ENCODE measurements at places on chromosomes 1 and 21.
A peak's percentile ranks its signal among the peaks of the same experiment; 100 is the strongest.

- no peak for DNase-seq
These were observed 547.4 kb downstream of the LTN1 start for GRCh38 chr21:28445141-28445830.

DNA sequence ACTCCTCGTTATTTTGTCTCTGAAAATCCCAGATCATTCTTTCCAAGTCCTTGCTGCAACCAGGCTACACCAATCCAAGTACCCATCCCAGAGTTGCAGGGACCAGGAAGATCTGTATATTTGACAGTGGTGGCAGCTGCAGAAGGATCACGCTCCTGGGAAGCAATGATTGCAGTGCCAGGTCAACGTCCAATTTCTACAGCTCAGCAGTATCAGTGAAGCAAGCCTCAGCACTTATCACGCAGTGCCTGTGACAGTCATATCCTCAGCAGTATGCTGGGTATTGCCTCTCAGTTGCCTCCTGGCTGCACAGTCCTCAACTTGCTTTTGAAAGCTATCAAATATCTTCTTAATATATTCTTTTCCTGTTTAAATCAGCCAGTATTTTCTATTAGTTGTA is 66.7 kb downstream of the BARHL2 start:
- no peak for DNase-seq

DNA sequence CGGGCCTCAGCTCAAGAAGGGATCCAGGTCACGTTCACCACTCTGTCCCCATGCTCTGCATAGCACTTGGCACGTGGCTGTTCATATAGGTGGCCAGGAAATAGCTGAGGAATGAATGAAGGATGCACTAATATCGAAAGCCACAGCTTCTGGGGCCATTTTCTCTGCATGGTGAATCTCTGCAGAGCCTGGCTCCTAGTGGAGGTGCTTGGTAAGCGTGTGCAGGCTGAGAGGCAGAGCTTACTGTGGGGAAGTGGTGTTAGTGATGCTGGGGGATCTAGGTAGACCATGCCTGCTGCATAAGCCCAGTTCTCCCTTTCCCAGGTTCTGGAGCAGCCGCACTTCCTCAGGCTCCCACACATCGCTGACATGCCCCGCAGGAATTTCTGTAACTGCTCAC is 8.3 kb downstream of the CSRP1 start:
- DNase-seq: no peak

DNA sequence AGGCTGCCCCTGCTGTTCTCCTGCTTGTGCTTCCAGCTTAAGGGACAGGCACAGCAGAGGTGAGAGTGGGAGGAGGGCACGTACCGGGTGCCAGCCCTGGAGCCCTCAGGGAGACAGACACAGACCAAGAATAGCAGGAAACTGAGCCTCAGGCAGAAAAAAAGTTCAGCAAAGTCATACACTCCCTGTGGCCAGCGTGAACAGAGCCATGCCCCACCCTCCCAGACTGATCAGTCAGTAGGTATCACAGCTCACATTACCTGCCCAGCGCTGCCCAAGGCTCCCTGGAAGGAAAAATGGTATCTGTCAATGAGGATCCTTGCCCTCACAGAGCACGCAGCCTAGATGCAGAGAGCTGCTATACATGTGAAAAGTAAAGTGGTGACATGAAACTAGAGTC is 1.3 kb downstream of the UBL4B start:
- no peak for DNase-seq

GRCh38 chr1:193661385-193661784 is 475.0 kb upstream of the B3GALT2 start:
- no peak for DNase-seq

DNA sequence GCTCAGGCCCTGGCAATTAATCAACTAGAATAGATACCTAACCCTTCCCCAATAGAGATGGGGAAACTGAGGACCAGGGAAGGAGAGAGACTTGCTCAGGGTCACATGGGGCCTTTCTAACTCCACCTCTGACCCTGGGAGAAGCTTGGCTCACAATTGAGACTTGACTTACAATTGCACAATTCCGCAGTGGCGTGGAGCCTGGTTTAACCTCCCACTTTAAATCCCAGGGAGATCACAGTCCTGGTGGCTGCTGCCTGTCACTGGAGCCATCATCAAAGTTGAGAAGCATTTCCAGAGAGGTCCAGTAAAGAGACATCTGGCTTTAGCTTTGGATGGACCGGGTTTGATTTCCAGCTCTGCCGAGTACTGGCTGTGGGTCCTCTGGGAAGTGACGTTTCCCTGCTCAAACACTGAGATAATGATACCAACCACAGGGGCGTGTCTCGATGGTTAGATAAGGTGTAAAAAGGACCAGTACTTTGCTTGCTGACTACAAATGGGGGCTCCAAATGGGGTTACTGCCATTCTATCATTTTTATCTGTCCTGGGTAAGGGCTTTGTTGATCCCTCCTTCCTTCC is 39.3 kb downstream of the TRIM62 start:
- no peak for DNase-seq

- no peak for DNase-seq
These were observed 51.0 kb downstream of the RUNX3 start for GRCh38 chr1:24878775-24879742.

DNA sequence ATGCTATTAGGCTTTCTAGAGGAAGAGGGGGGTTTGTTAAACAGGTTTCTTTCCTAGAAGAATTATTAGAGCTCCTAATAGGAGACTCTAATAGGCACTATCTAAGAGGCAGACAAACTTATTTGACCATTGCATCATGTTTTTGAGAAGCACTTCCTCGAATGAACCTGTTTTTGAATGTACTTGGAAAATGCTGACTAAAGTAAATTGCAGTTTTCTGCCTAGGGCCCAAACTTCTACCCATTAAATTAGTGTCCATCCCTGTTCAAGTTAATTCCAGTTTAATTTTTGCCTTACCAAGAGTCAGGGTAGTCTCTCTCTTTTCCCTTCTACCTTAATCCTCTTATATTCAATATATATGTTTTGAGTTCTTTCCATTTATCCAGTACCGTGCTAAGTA is 1029.6 kb downstream of the TTLL7 start:
- no peak for DNase-seq

DNA sequence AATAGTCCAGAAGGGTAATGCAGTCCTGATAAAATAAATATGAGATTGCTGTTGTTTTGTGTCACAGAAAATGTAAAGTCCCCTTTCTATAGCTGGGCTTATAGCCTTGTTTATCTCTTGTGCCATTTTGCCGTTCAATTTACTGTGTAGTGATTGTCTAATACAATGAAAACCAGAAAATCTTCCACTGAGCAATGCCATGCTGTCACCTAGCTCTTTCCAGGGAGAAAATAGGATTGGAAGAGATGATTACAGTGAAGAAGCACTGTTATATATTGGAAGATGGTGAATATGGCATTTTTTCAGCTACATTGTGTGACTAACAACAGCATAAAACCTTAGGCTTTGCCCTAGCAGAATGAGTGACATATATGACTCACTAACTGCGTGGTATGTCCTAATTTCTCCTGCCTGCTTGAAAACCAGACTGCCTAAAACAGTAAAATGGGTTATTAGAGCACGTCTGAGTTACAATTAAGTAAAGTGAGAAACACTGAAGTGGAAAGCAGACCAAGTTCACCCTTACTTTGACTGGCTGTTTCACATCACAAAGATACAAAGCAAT is 332.4 kb upstream of the ZP4 start:
- no peak for DNase-seq

DNA sequence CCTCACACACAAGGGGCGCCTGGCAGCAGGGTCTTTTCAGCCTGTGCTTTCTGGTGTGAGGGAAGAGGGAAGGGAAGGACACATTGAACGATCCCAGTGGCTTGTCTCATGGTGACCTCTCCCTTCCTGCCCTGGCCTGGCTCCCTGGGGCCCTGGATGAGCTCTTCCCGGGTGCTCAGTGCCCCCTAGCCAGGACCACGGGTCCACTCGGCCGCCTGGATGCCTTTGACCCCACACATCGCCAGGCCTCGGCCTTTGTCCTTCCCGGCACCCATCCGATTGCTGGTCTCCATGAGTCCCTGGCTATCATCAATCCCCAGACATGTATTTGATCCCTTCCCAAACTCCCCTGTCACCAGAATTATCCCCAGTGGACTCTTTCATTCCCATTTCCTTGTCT is 6.0 kb upstream of the TFF3 start:
- no peak for DNase-seq

- no peak for DNase-seq
These were observed 84.7 kb downstream of the NOTCH2 start for GRCh38 chr1:119984771-119985170.

- no peak for DNase-seq
These were observed 3.0 kb downstream of the LDLRAD2 start for GRCh38 chr1:21814981-21815582.

DNA sequence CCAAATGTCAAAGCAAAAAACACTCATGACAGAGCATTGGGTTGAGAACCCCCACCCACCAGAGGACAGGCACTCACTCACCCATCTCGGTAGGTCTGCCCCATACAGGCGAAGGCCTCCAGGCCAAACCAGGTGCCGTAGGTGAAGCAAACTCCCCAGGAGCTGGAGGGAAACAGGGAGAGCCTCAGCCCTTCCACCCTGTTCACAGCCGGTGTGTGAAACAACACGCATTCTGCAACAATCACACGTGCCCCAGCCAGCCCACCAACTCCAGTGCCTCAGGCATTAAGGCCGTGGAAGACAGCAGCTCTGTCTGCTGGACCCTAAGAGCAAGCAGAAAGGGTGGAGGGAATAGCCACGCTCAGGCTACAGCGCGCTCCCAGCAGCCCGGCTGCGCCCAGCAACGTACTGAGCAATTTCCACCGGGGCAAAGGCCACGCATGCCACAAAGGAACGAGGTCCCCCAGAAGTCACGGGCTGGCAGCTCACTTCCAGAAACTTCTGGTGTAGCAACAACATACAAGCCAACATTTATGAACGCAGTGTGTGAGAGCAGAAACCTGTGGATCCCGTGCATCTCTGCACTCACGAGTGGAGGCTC is 11.4 kb upstream of the SPATC1L start:
- DNase-seq: no peak

- DNase-seq: no peak
These were observed 54.7 kb downstream of the MRPS6 start for GRCh38 chr21:34128124-34128523.

GRCh38 chr1:200042552-200043335 is 15.2 kb downstream of the NR5A2 start:
- no peak for DNase-seq

- DNase-seq: no peak
These were observed 5.5 kb downstream of the RER1 start for GRCh38 chr1:2397007-2397679.

DNA sequence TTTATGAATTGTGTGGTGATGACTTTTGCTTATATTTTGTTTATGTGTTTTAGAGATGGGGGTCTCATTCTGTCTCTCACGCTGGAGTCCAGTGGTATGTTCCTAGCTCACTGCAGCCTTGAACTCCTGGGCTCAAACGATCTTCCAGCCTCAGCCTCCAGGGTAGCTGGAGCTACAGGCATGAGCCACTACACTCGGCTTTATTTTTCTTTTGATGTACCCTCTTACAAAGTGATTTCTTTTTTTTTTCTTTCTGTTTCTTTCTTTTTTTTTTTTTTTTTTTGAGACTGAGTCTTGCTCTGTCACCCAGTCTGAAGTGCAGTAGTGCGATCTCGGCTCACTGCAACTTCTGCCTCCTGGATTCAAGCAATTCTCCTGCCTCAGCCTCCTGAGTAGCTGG is 46.8 kb downstream of the CD247 start:
- no peak for DNase-seq

- no peak for DNase-seq
These were observed 276.1 kb downstream of the PTBP2 start for GRCh38 chr1:96997717-96998116.

GRCh38 chr1:151888972-151889570 is 20.2 kb downstream of the THEM4 start:
- peak; percentile 44 for DNase-seq

GRCh38 chr1:204350857-204351573 is 8.7 kb downstream of the PLEKHA6 start:
- DNase-seq: peak; percentile 17

DNA sequence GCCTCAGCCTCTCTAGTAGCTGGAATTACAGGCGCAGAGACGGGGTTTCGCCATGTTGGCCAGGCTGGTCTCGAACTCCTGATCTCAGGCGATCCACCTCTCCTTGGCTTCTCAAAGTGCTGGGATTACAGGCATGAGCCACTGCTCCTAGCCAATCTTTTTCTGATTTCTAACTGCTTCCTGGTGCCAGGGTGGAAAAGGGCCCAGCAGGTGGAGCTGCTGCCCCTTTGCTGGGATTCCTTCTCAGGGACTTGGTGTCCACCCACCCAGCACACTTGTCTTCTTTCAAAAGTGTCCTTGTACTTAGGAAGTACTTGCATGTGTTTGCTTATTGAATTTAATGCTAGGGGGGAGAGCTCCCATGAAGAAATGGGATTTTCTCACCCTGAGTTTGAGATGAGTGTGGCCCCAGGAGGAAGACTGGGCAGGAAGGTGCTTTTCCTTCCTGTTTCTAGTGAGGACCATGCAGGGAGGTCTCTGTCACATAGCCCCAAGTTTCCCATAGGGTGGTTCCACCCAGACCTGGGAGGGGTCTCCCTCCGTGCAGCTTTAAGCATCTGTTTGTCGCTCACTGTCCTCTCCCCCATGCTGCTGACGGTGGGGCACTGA is 14.2 kb downstream of the UTP11 start:
- peak; percentile 27 for DNase-seq

DNA sequence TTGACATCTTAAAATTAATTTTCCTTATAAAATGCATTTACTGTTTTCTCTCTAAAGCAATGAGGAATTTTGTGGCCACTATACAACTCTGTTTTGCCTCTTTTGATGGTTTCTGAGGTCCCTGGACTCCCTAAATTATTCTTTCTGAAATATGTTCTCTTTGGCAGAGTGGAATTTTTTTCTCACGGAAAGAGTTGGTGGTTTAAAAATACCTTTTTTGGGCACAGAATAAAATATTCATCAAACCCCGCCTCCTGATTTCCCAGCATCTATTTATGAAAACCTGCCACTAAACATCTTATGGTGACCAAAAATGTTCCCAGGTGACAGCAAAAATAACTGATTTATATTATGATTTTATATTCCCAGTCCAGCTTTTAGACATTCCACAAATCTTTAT is 165.3 kb upstream of the SYT6 start:
- no peak for DNase-seq

- peak; percentile 36 for DNase-seq
These were observed 20.7 kb upstream of the ABCB10 start for GRCh38 chr1:229579059-229579673.

All from OCI-LY7 (cell line).